ENCODE measurements at places on chromosomes 11 and 22.
A peak's percentile ranks its signal among the peaks of the same experiment; 100 is the strongest.

GRCh38 chr11:35109827-35110226 lies 29.1 kb upstream of the CD44 start:
- no peak for DNase-seq

DNA sequence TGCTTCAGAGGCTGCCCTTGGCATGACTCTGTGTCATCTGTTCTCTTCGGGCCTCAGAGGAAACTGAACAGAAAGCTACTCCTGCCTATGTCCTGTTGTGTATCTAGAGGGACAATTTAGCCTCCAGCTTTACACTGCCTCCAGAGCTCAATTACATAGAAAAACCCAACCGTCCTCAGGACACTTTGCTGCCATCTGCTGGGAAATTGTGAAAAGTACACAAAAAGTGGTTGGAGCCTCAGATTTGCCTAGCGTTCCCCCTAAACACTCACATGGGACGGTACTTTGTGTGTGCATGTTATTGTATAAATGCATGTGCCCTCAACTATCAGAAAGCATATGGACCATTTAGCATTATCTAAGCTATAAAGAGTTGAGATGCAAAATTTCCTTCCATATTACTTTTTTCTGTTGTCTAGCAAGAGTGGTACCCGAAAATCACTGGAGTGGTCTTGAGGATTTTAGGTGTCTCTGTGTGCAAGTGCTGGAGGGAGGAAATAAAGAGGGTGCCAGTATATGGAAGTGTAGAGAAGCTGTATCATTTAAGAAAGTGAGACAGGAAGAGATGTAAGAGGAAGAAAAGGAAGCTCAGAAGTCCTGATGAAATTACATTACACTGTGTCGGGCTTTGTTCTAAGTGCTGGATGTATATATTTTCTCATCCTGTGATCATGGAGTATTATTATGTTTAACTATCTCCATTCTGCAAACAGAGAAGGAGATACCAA lies 8.7 kb upstream of the MS4A4E start:
- no peak for DNase-seq

DNA sequence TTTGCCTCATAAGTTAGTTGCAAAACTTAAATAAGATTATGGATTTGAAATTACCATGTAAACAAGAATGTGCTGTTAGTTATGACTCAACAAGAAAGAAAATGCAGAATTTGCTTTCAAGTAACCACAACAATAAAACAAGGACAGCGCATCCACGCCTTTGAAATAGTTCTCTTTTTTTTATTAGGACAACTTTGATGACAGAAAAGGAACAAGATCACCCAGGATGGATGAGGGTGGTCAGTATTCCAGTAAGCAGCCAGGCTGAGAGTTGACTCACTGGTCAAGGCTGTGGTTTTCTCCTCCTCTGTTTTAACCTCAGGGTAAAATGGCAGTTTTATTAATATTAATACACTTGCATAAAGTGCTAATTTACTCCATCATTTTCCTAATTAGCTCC lies 544.4 kb downstream of the OPCML start:
- no peak for DNase-seq

DNA sequence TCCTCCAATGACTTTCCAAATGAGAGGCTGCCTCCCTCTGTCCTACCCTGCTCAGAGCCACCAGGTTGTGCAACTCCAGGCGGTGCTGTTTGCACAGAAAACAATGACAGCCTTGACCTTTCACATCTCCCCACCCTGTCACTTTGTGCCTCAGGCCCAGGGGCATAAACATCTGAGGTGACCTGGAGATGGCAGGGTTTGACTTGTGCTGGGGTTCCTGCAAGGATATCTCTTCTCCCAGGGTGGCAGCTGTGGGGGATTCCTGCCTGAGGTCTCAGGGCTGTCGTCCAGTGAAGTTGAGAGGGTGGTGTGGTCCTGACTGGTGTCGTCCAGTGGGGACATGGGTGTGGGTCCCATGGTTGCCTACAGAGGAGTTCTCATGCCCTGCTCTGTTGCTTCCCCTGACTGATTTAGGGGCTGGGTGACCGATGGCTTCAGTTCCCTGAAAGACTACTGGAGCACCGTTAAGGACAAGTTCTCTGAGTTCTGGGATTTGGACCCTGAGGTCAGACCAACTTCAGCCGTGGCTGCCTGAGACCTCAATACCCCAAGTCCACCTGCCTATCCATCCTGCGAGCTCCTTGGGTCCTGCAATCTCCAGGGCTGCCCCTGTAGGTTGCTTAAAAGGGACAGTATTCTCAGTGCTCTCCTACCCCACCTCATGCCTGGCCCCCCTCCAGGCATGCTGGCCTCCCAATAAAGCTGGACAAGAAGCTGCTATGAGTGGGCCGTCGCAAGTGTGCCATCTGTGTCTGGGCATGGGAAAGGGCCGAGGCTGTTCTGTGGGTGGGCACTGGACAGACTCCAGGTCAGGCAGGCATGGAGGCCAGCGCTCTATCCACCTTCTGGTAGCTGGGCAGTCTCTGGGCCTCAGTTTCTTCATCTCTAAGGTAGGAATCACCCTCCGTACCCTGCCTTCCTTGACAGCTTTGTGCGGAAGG lies 2.9 kb downstream of the APOC3 start:
- no peak for DNase-seq

DNA sequence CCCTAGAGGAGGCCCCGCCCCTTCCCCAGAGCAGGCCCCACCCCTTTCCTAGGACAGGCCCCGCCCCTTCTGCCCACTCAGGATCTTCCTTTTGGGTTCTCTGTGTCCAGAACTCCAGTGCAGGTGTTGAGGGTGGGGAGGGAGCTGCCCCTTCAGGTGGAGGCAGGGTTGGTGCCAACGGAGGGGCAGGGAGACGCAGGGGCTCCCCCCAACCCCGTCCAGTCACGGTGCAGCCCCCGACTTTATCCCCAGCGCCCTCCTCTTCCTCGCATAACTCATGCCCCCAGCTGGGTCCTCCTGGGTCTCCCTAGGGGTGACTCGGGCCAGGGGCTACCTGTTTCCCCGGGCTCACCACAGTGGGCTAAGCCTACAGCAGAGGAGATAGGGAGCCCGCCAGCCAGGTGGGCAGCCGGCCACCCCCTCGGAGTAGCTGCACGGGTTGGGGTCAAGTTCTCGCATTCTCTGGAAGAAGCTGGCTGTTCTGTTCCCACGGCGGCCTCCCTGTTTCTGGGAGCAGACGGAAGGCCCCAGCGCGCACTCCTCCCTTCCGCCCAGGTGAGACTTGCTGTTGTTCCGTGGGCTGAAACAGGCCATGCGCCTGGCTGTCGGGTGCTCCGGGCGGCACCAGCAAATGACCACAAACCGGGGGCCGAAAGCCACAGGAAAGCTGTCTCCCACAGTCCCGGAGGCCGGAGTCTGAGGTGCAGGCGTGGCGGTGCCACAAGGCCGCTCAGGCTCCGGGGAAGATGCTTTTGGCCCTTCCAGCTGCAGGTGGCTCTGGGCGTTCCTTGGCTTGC lies 38.9 kb downstream of the MUC2 start:
- no peak for DNase-seq

DNA sequence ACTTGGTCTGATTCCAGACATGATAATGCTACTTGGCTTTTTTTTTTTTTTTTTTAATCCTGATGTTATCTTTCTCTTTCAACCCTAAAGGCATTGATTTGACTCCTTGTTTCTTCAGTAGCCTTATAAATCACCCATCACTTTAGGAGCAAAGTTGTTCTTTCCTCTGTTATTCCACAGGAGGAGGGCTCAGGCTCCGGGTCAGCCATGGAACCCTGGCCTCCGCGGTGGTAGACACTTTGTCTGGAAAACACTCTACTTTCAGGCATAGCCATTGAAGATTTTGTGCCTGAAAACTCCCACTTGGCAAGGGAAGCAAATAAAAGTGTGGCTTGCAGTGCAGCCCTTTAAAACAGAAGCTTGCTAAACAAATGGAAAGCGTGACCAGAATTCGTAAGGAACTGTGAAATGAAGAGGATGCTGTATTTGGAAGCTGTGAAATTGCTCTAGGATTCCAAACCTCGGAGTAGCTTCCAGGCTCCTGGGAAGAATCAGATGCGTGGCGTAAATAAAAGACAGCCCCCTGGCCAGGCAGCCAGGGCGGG lies 44.9 kb downstream of the ARHGAP8 start:
- peak; percentile 20 for DNase-seq

DNA sequence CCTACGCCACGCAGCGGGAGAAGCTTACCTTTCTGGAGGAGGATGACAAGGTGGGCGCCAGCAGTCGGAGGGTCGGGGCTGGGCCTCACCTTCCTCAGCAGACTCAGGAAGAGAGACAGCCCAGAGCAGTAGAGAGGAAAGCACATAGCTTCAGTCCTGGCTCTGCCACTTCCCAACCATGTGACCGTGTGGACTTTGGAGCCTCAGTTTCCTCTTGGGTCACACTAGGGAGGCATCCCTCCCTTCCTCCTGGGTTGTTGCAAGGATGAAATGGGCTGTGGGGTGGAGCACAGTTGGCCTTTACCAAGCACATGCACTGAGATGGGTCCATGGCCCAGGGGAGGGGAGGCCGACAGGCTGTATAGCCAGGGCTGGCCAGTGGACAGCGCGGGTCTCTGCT lies 12.9 kb downstream of the DPP3 start:
- no peak for DNase-seq

DNA sequence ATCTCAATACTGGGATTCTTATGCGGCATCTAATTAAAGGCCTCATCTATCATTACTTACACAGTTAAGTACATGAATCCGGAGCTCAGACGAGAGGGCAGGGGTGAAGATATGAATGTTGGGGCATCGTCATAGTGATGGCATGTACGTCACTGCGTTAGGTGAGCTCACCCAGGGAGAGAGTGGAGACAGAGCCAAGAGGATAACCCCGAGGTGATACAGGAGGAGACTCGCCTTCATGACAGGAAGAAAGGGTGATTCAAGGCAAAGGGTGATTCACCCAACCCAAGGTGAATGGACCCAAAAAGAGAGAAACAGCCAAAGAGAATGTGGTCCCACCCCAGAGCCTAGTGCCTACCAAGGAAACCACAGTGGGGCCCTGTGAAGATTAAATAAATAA lies 132.9 kb upstream of the BLID start:
- no peak for DNase-seq

GRCh38 chr11:34647532-34647931 lies 26.6 kb downstream of the EHF start:
- no peak for DNase-seq

All from urinary bladder (tissue), 4 donors.